Globus pallidus (tissue), 1 donor: ENCODE measurements at places on chromosomes 7 and 10.

- DNase-seq: peak; percentile 8
These were observed 24.5 kb upstream of the GOLGA7B start for GRCh38 chr10:97825020-97825760.

- DNase-seq: no peak
These were observed 29.3 kb downstream of the TMEM248 start for GRCh38 chr7:66950311-66950710.

DNA sequence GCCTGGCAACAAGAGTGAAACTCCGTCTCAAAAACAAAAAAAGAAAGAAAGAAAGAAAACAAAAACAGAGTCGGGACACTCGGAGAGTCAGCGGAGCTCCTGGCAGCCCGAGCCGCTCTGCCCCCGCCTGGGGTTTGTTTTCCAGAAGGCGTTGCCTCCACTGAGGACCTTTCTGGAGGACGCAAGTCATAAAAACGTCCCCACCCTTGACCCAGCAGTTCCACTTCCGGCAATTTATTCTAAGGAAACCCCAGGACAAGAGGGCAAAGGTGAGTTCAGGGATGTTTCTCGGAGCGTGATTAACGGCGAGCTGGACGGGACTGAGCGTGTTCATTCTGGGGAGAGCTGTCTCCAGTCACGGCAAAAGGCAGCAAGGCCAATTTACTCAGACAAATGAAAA, 27.0 kb upstream of the SUN1 start:
- DNase-seq: no peak

- peak; percentile 57 for DNase-seq
These were observed at the start of gene MET for GRCh38 chr7:116671681-116672595. Gene MET, plus strand, starts transcription at chr7:116672196. Its CDS starts 26,889 bp downstream, at chr7:116699085.

DNA sequence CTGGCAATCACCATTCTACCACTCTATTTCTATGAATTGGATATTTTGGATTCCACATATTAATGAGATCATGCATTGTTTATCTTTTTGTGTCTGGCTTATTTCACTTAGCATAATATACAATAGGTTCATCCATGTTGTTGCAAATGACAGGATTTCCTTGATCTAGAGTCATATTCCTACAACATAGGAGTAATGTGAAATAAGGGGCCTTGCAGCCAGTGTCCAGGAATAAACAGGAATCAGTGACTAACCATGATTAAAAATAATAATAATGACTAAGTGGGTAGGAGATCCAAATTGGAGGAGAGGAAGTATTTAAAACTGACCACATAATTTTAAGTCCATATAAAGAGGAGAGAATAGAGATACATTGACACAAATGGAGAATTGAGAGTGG, 49.9 kb downstream of the SCIN start:
- DNase-seq: no peak

DNA sequence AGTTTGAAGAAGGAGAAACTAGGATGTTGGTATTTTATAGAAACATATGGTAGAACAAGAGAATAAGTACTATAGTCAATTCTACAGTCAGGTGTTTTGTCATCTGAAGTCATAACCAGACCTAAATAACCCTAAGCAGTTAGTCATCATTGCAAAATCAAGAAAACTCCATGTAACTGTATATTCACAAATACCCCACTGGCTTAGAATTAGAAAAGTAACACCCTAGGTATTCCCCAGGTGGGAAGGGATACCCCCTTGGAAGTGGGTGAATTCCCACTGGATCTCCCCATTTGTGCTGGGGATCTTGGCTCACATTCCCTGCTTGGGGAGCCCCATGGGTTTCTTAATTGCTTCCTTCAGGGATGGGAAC, 45.9 kb upstream of the ITGB8 start:
- no peak for DNase-seq

DNA sequence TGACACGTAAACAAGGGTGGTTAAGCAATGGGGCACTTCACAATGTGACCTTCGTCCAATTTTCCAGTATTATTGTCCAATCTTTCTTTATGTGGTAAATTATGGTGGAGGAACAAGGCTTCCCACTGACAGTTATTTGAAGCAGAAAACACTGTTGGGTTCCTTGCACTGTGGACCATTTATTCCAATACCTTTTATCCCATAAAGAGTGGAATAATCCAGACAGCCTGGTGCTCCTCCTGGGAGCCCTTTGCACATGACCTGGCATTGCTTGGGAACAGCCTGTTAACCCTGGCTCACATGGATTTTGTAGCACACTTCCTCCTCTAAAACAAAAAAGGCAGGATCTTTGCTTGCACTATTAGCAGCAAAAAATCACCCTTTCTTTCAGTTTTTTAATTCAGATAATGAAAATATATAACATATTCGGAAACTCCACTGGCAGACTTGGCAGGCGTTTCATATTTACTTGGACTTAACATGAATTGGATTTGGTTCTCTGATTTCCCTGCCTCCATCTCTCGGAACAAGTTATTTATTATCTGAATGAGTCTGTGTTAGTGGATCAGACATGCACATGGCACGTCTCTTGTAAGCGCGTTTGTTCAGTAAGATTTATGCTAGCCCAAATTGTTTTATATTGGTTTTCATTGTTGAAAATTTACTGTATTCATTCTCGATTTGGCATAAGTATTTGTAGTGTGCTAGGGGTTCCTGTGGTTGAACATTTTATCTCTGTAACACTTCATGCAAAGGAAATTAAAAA, 59.3 kb downstream of the BMPER start:
- no peak for DNase-seq

DNA sequence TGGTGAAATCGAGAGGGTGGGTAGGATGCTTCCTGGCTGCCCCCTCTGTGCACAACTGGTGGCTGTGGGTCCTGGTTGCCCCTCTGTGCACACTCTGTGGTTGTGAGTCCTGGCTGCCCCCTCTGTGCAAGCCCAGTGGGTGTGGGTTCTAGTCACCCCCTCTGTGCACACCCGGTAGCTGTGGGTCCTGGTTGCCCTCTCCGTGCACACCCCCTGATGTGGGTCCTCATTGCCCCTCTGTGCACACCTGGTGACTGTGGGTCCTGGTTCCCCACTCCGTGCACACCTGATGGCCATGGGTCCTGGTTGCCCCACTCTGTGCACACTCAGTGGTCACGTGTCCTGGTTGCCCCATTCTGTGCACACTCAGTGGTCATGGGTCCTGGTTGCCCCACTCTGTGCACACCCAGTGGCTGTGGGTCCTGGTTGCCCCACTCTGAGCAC, 20.3 kb upstream of the RET start:
- DNase-seq: no peak

DNA sequence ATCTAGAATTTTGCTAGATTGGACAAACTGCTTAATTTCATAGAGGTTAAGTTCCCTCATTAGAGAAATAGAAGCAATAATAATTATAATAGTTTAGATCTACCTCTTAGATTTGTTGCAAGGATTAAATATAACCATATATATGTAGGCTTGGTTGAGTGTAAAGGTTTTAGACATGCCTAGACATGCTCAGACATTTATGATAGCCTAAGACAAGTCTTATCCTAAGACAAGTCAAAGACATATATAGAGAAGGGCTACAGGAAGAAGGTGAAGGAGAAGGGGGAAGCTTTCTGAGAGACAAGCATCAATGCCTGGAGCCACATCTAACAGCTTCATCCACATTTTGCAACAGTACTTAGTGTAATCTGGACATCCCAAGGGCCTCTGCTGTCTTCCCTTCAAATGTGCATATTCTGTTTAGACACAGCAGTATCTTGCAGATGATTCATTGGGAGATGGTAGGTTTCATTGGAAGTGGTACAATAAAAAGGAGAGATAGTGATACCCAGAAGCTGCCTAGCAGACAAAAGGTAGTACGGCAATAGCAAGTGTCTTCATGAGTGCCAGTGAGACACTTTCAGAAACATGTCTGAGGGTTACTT, 146.5 kb downstream of the HGF start:
- no peak for DNase-seq

- no peak for DNase-seq
These were observed 30.7 kb upstream of the APBB1IP start for GRCh38 chr10:26407406-26407969.

DNA sequence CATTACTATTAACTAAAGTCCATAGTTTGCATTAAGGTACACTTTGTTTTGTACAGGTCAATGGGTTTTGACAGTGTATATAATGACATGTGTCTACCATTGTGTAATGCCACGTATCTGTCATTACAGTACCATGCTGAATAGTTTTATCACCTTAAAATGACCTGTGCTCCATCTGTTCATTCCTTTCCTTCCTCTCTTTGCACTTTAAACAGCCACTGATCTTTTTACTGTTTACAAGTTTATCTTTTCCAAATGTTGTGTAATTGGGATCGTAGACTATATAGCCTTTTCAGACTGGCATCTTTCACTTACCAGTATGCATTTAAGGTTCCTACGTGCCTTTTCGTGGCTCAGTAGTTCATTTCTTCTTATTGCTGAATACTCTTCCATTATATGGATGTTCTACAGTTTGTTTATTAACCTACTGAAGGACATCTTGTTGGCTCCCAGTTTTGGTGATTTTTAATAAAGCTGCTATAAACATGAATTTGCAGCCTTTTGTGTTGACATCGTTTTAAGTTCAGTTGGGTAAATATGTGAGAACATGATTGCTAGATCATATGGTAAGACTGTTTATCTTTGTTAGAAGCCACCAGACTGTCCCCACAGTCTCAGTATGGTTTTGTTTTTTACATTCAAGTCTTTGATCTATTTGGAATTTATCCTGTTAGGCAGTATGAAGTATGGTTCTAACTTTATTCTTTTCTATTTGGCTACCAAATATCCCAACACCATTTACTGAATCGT, 24.7 kb downstream of the STAM start:
- no peak for DNase-seq

- no peak for DNase-seq
These were observed 70.3 kb upstream of the KMT2E start for GRCh38 chr7:104943502-104944343.

DNA sequence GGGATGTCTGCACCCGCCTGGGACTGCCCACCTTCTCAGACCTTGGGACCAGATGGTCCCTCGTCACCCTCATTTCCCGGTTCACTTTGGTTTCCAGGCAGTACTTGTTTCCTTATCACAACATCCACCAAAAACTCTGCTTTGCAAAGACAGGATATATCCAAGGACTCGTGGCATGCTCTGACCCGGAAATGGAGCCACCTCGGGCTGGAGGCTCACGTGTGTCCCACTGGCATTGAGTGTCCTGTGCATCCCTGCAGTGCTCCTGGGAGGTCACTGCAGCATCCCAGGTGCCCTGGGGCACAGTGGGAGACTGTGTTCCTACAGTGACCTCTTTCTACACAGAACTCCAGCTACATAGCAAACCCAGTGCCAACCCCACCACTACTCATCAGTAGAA, 611.9 kb upstream of the FOXK1 start:
- DNase-seq: no peak

GRCh38 chr10:111967547-111967946, 216.0 kb downstream of the GPAM start:
- DNase-seq: no peak

GRCh38 chr7:121334875-121335648, 6.3 kb downstream of the WNT16 start:
- DNase-seq: no peak

DNA sequence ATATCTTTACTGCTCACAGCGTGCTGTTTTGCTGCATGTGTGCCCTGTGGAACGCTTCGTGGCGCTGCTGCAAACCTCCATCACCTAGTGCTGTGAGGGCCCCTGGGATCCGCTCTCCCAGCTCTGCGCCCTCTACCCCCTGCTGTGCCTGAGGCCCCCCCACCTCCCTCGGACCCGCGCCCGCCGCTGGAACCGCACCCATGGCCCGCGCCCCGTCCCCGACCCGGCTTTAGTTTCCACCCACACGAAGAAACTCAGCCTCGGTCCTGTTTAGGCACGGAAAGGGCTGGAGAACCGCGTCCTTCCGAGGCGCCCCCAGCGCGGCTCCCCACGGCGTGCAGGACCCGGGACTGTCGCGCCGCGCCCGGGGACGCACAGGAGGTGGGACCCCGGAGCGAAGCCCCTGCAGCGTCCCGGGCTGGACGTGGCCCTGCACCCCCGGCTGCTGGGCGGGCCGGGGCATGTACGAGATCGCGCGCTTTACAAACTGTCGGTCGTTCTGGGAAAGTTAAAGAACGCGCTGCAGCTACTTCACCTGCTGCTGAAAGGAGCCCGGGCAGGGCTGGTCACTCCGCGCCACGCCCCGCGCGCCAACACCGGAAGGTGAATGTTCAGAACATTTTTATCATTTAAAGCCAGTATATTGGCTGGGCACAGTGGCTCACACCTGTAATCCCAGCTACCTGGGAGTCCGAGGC, 54.3 kb downstream of the BMS1 start:
- no peak for DNase-seq

DNA sequence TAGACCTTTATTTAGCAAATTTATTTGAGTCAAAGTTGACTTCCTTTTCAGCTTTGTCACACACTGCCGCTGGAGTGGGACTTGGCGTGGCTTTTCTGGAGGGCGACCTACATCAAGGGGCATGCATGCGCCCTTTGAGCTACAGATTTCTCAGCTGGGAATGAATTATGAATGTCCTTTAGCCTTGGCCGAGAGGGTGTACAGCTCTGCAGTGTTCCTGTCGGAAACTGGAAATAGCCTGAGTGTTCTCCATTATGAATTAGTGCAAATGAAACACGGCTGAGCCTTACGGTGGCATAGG, 79.7 kb downstream of the GLRX3 start:
- DNase-seq: no peak

DNA sequence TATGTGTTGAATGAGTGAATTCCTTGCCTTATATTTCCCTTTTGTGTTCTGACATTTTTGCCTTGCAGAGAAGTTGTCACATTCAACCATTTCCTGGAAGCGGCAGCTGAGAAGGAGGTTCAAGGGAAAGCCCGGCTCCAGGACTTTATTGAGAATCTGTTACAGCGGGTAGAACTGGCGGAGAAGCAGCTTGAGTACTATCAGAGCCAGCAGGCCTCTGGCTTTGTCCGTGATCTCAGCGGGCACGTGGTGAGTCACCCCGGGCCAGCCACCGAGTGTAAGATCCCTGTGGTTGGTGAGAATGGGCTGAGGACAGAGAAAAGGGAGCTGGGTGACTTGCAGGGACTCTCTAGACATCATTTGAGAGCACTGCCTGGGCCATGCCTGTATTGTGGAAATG, 14.2 kb downstream of the ZNF365 start:
- DNase-seq: peak; percentile 84

DNA sequence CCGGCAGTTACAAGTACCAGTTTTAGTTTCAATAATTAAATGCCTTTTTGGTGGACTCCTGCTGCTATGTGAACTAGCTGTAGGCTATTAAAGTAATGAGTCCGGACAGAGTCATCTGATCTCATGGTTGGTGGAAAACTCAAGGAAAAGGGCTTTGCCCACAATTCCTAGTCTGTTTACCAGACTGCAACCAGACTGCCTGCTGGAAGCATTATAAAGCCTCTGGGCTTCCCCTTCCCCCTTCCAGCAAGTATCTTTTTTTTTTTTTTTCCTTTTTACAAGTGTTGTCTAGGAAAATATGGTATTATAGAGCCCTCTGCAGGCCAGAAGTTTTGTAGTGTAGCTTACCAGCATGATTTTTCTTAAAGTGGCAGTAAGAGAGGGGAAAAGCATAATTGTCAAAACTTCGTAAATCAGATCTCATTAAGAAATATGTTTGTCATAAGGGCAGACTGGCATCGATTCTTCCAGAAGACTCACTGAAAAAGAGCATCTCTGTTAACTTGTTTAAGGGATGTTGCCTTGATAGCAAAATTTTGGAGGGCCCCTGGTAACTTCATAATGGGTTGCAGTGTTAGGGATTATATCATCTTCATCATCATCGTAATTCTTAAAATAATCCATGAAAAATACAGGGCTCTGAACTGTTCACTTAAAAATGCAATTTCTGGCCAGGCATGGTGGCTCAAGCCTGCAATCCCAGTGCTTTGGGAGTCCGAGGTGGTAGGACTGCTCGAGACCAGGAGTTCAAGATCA, 181.3 kb downstream of the TAX1BP1 start:
- peak; percentile 84 for DNase-seq
